ENCODE measurements at places on chromosomes 11 and 22.

GRCh38 chr11:20156876-20157613 is 3.2 kb downstream of the DBX1 start:
- DNase-seq, result peak; percentile 39

DNA sequence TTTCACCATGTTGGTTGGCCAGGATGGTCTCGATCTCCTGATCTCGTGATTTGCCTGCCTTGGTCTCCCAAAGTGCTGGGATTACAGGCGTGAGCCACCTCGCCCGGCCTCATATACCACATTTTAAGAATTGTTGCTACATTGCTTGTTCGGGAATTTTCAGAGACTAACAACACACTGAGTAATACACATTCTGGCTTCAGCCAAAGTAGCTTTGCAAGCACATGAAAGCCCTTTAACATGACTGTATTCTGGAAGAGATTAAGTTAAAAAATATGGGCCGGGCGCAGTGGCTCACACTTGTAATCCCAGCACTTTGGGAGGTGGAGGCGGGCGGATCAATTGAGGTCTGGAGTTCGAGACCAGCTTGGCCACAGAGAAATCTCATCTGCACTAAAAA is 15.0 kb downstream of the CRTAM start:
- no peak for DNase-seq

GRCh38 chr22:46172522-46173110 is 22.3 kb downstream of the PPARA start:
- DNase-seq, result no peak

DNA sequence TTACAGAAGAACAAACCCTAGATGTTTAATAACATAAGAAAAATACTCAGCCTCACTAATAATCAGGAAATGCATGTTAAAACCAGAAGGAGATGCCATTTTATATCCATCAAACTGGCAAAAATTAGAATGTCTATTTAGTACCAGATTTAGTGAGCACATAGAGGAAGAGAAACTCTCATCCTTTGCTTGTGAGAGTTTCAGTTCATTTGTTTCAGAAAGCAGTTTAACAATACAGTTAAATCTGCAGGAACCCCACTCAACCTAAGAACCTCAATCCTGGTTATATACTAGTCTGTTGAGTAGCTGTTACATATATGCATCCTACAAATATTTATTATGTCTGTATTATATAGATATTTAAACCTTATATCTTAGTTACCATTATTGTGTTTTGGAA is 172.6 kb downstream of the WNT11 start:
- DNase-seq, result no peak

DNA sequence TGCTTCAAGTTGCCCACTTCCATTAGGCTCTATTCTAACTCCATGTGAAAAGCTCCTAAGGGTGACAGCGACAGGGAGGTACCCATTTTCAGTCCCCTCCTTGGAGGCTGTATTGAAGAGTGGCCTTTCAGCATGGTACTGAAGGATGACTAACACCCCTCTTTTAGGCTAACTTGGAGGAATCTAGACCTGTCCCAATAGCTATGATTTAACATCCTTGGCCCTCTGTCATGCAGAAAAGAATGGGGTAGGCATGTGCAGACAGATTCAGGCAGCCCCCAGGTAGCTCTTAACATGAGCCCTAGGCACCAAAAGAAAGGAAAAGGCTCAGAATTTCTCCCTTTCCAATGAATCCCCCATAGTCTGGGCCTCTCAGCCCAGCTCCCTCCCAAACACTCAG is 89.3 kb upstream of the AMOTL1 start:
- no peak for DNase-seq

- no peak for DNase-seq
Observed at GRCh38 chr11:67054346-67054835, 2.3 kb upstream of the RHOD start.

- DNase-seq, result no peak
Observed at GRCh38 chr11:126384449-126385070, 29.1 kb downstream of the ST3GAL4 start.

GRCh38 chr11:123523539-123523938 is 93.5 kb downstream of the GRAMD1B start:
- DNase-seq, result no peak

DNA sequence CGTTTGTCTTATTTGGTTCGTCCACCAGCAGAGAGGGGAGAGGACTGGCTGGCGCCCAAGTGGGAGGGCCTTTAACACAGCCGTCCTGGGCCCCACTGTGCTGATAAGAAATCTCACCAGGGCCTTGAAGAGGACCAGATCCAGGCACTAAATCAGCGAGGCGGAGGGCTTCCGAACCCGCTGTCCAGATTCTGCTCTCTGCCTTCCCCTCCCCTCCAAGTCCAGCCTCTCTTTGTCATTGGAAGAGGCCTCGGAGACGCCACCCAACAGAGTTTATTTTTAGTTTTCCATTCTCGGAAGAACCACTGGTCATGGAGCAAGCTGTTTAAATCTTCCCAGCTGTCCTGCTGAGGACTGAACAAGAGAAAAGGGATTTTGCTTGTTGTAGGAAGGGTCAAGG is 9.3 kb upstream of the FXYD6 start:
- DNase-seq, result no peak

GRCh38 chr11:69297787-69298266 is 3.9 kb downstream of the MYEOV start:
- no peak for DNase-seq

- DNase-seq, result peak; percentile 65
Observed at GRCh38 chr11:43212279-43212678, 99.5 kb upstream of the API5 start.

DNA sequence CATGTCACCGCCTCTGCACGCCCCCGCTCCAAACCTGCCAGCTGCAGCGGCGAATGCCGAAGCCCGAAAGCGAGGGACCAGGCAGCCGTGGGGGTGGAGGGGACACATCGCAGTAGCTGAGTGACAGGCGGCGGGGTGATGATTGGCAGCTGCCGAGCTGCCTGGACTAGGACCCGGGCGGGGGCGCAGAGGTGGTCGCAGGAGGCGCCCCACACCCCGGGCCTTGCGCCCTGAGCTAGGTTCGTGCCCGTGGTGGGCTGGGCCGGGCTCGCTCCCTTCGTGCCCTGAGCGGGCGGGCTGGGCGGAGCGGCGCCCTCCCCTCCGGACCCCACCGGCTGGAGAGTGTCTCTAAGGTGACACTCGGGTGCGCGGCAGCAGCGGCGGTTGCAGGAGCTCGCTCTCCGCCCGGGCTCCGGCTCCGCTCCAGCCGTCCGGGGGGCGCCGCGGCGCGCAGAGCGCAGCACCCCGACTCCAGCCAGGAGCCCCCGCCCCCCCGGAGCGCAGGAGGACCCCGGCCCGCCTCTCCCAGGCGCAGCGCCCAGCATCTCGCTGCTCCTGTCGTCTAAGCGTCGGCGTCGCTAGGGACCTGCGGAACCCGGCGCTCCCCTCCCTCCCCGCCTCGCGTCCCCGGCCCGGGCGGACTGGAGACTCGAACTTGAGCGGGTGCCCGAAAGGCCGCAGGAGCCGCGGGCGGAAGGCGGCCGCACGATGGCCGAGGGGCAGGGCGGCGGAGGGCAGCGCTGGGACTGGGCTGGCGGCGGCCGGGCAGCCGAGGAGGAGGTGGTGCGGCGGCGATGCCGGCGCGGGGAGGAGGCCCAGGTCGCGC is 14.5 kb upstream of the DGKZ start:
- DNase-seq, result peak; percentile 55

DNA sequence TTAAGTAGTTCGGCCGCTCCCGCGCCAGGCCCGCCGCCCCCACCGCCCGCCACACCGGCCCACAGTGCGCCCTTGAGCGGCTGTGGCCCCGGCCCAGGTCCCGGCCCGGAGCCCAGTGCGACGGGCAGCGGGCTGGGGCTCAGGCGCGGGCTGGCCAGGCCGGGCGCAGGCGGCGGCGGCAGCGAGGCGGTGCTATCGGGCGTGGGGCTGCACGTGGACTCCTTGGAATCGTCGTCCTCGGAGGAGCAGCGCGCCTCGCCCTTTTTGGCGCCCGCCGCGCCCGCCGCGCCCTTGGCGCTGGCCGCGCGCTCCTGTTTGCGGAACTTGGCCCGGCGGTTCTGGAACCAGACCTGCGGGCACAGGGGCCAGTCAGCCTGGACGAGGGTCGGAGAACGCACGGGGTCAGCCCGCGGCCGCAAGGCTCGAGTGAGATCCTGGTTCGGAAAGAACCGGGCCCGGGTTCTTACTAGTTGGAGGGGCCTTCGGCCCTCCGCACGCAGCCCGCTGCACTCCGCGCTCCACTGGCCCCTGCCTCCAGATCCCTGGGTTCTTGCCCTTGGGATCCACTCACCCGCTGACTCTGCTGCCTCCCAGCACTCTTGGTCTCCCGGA is 4.0 kb downstream of the PHOX2A start:
- no peak for DNase-seq

DNA sequence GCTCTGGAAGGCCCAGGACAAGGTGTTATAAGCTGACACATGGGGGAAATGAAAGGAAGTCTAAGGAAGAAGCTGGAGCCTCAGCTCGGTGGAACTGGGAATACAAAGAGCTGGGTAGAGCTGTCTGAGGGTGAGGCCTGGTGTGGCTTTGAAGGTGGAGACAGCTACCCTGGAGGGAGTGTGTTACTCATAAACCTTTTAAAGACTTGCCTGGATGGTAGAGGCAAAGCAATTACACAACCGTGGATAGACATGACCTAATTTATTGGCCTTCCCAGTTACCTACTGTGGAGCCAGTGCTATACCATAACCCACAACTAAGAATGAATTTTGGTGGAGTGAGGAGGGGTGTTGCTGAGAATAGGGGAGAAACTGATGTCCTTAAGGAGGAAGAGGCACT is 22.6 kb downstream of the EXPH5 start:
- no peak for DNase-seq

- DNase-seq, result no peak
Observed at GRCh38 chr11:8933931-8934330, 1.2 kb upstream of the C11orf16 start.

DNA sequence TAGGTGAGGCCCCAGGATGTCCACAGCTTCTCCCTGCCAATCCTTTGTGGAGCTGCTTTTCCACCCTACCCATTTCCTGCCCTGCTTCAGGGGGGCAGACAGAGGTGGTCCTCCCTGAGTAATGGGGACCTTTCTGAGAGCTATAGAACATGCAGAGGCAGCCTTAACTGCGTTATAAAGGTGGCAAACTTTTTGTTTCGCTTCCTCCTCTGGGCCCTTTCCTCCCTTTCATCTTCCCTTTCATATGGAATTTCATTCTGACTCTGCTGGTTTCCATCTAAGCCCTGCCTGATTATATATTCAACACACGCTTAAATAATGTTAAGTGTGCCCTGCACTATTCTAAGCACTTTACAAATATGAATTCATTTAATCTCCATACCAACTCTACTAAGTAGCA is 169.3 kb upstream of the E2F8 start:
- DNase-seq, result no peak

GRCh38 chr11:95659088-95659487 is 130.5 kb downstream of the FAM76B start:
- no peak for DNase-seq

DNA sequence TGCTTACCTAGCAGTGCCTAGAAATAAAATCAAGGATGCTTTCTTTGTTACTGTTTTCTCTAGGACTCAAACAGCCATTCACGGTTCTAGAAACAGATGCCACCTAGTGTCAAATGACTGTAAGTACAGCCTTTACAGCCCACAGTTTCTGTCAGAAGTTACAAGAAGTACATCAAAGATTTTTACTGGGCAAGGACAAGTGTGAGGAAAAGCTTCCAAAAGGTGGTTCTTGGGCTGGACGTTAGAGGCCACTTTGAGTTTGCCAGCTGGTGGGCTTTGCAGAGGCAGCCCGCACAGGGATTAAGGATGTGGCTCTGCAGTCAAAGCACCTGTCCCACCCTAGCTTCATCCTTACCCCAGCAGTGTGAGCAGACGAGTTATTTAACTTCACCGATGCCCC is 6.9 kb downstream of the KMT5B start:
- DNase-seq, result no peak

GRCh38 chr11:86571273-86571948 is 101.0 kb downstream of the ME3 start:
- peak; percentile 87 for DNase-seq

- DNase-seq, result no peak
Observed at GRCh38 chr22:33443683-33444082, 385.5 kb upstream of the SYN3 start.

DNA sequence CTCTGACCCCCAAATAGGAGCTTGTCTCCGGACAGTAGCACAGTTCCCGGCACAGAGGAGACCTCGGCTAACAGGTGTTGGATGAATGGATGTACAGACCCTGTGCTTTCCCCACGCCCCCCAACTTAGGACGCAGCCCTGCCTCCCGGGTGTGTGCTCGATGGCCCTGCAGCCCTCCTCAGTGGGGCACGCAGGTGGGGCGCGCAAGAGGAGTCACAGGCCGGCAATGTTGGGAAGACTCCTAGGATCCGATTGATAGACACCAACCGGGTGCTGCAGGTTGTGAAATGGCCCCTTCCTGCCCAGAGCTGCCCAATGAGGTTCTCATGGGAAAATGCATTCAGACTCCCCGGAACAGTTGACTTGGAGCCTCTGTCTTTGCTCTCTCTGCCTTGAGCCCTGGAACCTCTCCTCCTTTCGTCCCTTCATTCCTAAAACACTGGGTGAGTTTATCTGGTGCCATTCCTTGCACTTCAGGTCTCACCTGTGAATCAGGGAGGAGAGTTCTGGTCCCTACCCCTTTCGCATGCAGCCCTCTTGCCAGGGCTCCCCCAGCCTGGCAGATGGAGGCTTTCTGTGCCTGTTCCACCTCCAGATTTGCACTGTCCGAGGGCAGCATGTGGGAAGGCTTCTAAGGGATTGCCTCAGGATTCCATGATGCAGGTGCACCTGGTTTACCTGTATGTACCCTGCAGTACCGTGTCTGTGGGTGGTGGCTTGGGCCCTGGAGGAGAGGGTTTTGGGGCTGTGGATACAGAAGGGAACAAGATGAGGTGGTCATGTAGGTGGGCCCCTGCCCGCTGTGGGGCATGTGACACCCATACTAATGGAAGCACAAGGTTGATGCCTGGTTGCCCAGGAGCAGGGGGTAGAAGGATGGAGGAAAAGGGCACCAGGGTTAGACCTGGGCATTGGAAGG is 1.2 kb downstream of the MICALL1 start:
- DNase-seq, result no peak

DNA sequence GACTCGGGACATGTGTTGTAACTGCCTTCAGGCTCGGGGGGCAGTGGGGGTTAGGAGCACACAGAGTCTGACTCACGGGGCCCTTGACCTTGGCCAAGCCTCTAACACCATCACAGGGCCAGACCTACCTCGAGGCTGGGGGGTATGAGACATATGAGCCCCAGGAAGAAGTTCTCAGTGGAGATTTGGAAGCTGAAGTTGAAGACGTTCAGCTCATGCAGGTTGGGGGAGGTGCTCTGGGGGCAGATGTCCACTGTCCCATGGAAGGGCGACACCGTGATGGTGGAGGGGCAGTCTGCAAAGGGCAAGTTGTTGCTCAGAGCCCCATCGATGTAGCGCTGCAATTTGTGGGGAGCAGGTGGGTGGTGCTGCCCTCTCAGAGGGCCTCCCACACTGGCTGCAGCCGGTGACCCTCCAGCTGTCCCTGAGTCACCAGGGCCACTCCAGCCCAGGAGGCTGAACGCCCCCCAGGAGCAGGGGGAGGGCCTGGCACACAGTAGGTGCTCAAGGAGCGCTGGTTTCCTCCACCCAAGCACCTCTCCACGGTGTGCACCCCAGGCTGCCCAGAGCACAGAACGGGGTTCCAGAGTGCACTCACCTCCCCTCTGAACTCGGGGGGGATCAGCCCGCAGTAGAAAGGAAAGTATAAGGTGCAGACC is 2.5 kb downstream of the PNPLA5 start:
- DNase-seq, result no peak

- DNase-seq, result no peak
Observed at GRCh38 chr11:110308071-110308470, 11.7 kb upstream of the RDX start.
